ENCODE measurements at places on chromosomes 5 and 9.

- DNase-seq, result no peak
Observed at GRCh38 chr5:149745-150485, 41.4 kb upstream of the LRRC14B start.

GRCh38 chr5:174376056-174376455, 330.6 kb downstream of the NSG2 start:
- no peak for DNase-seq

GRCh38 chr5:75367401-75367800, 30.4 kb downstream of the HMGCR start:
- no peak for DNase-seq

DNA sequence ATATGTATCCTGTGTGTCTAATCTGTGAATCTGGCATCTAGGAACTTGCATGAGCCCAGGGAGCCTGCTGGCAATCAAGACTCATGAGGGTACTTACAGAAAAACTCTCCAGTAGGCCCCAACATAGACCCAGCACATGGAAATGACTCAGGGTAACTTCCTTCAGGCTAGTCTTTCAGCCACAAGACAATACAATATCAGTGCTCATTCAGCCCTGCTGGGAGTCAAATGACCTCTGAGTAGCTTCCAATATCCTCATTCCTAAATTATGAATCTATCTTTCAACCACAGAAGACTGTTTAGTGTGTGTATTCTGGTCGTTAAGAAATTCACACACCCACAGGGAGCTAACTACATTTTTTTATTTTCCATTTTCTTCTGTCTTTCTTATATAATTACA, 1273.0 kb downstream of the EFNA5 start:
- no peak for DNase-seq

GRCh38 chr5:147921136-147921535, 14.8 kb upstream of the C5orf46 start:
- no peak for DNase-seq

DNA sequence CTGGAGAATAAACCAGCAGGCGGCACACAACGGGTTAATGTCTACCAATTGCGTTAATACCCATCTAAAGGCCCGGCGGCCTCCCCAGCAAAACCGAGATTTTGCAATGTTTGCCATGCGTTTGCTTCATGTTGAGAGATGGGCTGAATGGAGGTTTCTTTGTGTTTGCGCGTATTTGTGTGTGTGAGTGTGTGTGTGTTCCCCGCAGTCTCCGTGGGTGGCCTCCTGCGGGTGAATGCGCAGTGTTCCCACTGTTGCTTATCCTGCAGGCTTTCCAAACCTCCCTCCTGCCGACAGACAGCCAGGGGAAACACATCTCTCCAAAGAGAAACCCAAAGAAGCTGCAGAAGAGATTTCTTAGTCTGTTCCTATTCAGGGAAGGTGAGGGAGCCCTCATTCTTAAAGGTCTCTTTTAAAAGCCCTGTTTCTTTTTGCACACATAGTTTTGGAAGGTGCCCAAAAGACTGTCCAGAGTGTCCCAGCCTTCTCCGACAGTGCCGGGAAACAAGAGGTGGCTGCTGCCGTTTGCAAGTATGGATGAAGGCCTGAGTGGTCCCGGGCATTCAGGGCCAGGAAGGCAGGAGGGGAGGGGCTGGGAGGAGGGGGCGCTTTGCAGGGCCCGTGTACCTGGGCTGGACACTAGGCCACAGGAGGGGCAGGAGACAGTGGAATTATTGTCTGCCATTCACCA, 103.8 kb upstream of the ERCC6L2 start:
- DNase-seq, result no peak

All from T-cell (primary cell).